ENCODE measurements at places on chromosomes 1 and 21.

DNA sequence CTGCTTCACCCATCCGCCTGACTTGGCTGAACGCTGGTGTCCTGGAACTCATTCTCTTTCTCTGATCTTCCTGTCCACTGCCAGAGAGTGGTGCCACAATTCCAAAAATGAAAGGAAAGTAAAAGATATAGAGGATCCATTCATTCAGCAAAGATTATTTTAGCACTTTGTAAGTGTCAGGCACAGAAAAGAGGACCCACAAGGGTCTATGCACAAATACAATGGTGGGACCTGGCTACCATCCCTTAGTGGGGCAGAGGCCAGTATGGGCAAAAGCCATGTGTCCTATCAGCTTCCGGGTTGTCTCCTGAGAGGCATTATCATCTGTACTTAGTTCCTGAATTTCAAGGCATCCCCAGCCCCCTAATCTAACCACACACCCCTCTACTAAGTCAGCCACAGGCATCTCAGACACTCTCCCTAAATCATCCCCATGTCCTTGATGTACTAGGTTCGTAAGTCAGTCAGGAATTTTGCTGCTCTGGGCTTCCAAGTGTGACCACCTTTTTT lies 19.0 kb downstream of the SSR2 start:
- no peak for DNase-seq

DNA sequence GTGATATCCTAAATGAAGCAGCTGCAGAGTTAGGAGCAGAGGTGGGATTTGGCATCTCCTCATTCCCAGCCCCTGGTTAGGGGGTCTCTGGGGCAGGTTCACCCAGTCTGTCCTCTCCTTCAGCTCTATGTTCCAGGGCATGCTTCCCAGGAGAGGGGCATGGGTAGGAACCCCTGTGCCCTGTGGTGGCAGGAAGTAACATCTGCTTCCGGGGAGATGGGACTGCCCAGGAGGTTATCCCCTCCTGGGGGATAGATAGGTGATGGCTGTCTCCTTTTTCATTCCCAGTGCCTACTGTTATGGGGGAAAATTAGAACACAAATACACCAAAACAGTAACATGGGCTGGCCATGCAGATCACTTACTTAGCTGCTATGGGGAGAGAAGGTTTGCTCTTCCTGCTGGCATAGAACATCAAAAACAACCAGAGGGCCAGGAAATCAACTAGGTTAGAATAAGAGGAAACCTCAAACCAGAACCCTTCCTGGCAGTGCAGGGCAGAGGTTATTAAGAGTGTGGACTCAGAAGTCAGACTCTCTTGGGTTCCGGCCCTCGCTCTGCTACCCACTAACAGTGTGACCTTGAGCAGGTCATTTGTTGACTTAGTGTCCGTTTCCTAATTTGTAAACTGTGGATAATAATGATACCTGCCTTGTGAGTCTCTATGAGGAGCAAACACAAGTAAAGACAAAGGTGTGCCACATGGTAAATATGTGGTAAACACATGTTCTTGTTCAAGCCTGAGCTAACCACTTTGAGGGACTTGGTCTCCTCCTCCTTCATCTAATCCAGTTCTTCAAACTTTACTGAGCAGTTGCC lies 157.8 kb upstream of the JUN start:
- DNase-seq = no peak

GRCh38 chr1:10631811-10632593 lies 157.3 kb downstream of the PEX14 start:
- DNase-seq = no peak

DNA sequence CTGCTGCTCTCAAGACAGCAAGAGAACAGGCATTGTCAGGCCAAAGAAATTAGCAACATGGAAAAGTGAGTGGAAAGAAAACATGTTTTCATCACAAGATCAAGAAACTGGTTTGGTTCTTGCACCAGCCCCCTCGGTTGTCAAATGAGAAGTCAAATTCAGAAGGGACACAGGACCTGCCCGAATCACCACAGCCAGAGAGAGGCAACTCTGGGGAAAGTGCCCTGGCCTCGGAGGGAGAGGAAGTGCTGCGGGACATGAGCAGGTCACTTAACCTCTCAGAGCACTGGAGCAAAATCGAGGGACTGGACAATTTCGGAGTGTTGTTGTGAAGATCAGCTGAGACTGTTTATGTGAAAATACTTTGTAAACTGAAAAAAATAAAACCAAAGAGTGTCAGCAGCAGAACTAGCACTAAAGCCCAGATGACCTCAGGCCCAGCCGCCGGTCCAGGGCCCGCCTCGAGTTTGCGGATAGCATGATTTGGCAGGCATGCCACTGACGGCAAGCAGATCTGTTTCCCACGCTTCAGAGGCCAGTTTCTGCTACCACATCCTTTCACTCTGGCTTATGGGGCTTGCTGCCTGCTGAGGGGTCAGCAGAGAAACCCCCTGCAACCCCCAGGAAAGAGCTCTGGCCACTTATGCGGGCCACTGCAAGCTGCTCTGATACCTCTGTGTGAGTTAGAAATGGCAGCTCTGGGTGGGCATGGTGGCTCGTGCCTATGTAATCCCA lies 32.1 kb downstream of the CD247 start:
- no peak for DNase-seq

DNA sequence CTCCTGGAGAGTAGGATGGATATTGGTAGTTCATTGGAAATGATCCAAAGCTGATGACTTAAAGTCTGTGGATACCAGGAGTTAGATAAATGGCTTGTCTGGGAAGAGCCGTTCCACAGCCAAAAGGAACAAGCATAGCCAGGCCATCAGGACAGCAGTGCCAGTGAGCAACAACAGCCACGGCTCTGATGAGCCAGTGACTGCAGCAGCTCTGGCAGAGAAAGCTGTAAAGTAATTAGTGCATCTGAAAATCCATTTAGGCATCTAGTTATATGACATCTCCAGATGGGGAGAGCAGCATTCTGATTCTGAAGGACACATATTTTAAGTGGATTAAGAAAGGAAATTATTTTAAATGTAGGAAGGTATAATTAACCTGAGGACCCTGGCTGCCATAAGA lies 256.2 kb upstream of the PLXNA2 start:
- DNase-seq = no peak

GRCh38 chr1:210272666-210273065 lies 40.1 kb downstream of the SERTAD4 start:
- no peak for DNase-seq

GRCh38 chr1:223466151-223466550 lies 72.9 kb downstream of the CCDC185 start:
- DNase-seq = no peak

GRCh38 chr1:197618061-197618460 lies 157.2 kb downstream of the DENND1B start:
- no peak for DNase-seq

DNA sequence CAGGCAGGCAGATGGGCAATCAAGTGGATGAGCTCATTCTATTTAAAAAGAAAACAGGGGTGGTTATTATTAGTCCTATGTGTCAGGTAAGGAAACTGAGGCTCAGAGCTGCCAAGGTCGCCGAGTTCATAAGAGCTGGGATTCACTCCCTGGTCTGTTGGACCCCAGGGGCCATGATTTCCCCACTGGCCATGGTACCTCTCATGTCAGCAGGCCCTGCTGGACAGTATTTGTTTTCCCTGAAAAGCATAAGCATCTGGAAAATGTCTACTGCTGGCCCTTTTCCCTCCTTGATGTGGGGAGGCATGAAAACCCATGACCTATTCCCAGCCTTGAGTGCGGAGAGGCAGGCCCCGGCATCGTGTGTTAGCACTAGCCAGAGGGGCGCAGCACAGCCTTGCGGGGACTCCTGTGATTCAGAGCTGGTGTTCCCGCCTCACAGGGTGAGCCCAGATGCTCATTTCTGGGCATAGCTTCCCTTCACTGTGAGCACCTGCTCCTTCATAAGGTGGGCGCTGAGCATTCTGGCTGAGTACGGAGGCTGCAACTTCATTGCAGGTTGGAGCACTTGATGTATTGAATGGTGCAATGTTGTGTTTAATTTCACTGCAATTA lies 617.5 kb downstream of the PTPRU start:
- no peak for DNase-seq

DNA sequence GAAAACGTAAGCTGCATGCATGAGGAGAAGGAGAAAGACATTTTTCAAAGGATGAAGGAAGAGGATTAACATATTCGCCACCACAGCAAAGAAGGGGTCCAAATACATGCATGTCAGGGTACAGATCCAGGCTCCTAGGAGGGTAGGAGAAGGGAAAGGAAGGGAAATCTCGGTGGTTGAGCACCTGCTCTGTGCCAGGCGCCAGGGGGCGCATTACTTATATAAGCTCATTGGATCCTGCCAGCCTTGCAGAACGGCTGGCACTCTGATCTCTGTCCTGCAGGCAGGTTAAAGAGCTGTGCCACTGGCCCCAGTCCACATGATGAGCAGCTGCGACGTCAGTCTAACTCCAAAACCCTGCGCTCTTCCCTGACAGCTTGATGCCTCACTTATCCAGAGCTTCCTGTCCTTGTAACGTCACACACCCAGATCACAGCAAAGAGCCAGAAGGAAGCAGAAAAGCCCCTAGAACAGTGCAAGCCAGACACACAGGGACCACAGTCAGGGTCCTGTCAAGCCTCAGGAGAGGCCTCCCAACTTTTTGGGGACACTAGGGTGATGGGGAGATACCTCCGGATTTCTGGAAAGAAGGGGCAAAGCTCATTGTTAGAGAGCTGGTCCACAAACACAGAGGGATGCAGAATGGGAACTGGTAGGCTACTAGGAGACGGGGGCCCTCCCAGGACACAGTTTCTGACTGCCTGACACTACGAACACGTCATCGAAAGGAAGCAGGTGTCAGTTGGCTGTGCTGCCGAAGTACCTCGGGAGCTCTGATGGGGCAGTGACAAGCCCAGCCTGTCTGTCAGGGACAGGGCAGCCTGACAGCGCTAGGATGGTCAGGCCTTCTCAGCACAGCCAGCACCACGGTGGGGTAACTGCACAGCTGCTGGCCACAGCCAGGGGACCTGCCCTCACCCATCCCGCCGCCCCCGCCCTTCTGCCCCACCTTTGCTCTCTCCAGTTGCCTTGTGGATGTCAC lies 99.1 kb downstream of the BEND5 start:
- DNase-seq = peak; percentile 56

- DNase-seq = no peak
Observed at GRCh38 chr1:235187316-235187715, 26.3 kb upstream of the RBM34 start.

DNA sequence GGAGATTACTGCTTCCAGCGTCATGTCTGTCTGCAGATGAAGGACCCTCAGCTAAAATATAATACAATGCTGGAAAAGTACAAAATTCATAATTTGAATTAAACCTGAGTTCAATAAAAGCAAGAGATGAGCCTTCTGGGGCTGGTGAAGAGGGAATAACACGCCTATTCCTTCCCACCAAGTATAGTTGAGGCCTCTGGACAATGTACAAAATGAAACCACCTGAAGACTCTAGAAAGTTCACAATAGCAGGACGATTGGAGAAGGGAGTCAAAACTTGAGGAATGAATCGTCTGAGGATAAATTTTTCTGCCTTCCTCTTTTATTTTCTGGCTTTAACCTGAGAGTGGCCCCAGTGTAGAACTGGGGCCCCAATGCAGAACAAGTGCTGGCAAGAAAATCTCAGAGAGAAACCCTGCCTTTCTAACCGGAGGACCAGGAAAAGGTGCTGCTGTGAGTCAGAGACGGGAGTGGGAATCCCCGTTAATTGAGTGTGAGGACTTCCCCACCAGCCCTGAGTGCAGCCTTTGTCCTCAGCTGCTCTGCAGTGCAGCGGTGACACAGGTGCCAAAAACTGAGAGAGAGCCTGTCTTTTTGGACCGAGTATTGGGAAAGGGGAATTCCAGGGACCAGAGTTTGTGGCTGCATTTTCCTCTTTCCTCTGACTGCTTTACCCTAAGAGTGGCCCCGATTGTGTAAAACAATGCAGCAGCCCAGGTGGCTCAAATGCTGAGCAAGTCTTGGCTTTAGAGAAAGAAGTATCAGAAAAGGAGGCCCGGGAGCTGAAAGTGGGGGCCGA lies 264.9 kb downstream of the DYRK1A start:
- no peak for DNase-seq

DNA sequence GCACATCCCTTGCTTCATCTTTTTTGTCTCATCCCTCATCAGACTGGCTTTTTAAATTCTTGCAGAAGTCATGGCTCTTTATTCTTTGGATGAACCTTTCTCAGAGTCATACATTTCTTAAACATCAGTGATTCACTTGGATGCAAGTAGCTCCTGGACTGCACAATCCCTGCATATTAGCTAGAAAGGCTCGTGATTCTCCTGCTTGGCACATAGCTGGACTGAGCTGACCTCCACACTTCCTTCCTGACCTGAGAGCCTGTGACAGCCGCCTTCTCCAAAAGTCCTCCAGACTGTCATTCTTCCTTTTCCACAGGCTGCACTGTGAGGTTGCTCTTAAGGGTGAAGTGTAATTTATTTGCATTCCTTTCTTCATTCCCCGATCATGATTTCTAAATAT lies 109.4 kb downstream of the RGL1 start:
- no peak for DNase-seq

GRCh38 chr1:24688621-24689195 lies 45.6 kb downstream of the SRRM1 start:
- peak; percentile 22 for DNase-seq

DNA sequence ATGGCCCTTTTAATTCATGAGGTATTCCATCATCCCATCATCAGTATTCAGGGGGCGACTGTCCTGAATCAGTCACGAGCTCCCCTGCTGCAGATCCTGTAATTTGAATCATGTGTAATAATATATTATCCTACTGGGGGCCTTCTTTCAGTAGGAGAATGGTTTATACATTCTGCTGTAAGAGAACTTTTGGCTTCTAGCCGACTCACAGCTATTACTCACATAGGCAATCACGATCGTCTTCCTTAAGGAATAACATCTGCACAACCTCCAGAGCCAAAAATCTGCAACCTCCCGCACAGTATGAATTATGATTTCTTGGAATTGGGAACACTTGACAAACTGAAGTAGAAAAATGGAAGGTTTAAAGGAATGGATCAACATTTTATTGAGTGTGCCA lies 343.0 kb downstream of the USP25 start:
- no peak for DNase-seq

GRCh38 chr1:53368314-53369033 lies 40.6 kb upstream of the LRP8 start:
- DNase-seq = no peak

Data from SHP77 treated with DMSO at 0.1 percent for 48 hours (cell line).